ENCODE measurements at places on chromosomes 3 and 15. TPM values are rescaled to one million over a fixed set of nuclear protein-coding genes. Genes with fewer than 3 reads are reported as not detected.

The OPA1 gene
- 61.1 TPM for total RNA-seq

The SNX22 gene
- 0.23 TPM for total RNA-seq

The OR5H15 gene
- not detected for total RNA-seq

The GOLGA6D gene
- not detected for total RNA-seq

The ABHD17C gene
- 4.6 TPM for total RNA-seq

The IQCH gene
- total RNA-seq: 1.4 TPM

The MEGF11 gene
- total RNA-seq: not detected

The CCDC54 gene
- total RNA-seq: not detected

The FES gene
- total RNA-seq: 110 TPM

Data from dermis blood vessel endothelial cell (primary cell).